ENCODE measurements at places on chromosomes 3 and 15. TPM values are rescaled to one million over a fixed set of nuclear protein-coding genes. Genes with fewer than 3 reads are reported as not detected.

Gene LSAMP
- not detected for total RNA-seq

Gene RBP2
- not detected for total RNA-seq

- DNase-seq: no peak
Measured at GRCh38 chr3:62439176-62439813, 65.9 kb upstream of the FEZF2 start.

DNA sequence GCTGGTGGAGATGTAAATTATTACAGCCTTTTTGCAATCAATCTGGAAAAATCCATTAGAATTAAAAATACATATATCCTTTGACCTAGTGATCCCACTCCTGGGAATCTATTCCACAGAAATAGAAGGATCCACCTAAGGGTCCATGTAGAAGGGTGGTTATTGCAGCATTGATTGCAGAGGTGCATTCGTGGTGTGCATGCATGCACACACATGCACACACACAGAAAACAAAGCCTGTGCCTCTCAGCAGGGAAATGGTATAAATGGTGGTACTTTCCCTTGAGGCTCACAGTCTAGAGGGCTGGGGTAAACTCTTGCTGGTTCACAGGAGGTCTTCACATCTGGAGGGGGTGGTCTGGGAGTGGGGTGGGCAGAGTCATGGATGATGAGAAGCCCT is 19.4 kb upstream of the ADPGK start:
- DNase-seq: no peak

- no peak for DNase-seq
Measured at GRCh38 chr15:100986158-100986896, 67.2 kb downstream of the LRRK1 start.

Gene COL6A5
- total RNA-seq: not detected

DNA sequence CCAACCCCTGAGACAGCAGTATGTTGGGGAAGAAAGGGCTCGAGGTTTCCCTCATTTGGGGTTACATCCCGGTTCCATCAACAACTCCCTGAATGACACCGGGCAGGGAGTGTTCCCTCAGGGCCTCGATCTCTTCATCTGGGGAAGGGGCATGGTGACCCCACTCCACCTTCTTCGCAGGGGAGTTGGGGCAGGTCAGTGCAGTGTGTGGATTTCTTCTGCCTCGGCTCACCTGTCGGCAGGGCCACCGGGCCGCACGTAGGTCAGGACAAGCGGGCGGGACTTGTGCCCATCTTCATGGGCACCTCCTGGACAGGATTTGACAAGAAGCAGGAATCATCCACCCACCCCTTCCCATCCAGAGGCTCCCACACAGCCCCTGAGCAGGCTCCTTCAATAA is 17.4 kb downstream of the GRIP2 start:
- no peak for DNase-seq

DNA sequence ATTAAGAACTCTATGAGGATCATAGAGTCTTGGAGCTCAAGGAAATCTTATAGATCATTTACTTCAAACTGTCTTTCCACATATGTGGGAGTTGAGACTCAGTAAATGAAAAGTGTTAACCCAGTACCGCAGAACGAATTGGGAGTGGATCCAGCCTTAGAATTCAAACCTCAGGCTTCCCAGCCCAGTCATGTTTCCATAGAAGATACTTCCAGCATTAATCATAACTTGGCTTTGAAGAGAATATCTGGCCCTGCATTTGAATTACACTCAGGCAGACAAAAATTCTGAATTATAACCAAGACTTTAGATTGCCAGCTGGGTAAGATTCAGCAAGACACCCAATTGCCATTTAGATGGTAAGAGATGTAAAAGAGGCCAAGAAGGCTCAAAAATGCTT is 972.0 kb downstream of the TUSC7 start:
- no peak for DNase-seq

- DNase-seq: no peak
Measured at GRCh38 chr3:106617276-106617675, 748.5 kb upstream of the CBLB start.

Gene TMEM108
- not detected for total RNA-seq

DNA sequence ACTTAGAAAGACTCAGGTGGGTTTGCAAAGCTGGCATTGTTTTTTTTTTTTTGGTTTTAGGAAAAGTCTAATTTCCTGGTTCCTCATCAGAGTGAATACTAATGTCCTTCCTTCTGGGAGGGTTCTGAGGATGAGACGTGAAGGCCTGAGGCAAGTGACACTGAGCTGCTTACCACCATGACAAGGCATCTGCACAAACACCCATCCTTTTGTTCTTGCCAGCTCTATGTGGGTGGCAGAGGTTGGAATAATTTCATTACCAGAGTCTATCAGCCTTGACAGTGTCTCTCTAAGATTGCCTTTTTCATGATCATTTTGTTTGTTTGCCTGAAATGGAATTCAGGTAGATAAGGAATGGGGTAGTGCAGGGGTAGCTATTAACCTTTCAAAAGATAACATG is 17.1 kb downstream of the RTP4 start:
- DNase-seq: peak; percentile 91

Gene CRABP1
- not detected for total RNA-seq

Gene ZPLD1
- total RNA-seq: not detected

Gene FHIT
- 4.8 TPM for total RNA-seq

- no peak for DNase-seq
Measured at GRCh38 chr3:189322339-189322738, 150.6 kb downstream of the TPRG1 start.

- DNase-seq: no peak
Measured at GRCh38 chr15:79212589-79213157, 69.8 kb upstream of the ANKRD34C start.

Gene GOLGA6B
- not detected for total RNA-seq

Gene C2CD4B
- total RNA-seq: not detected

- DNase-seq: no peak
Measured at GRCh38 chr3:85586018-85586417, 627.2 kb downstream of the CADM2 start.

GRCh38 chr15:67931861-67932260 is 92.0 kb upstream of the RNU6-1 start:
- peak; percentile 58 for DNase-seq

DNA sequence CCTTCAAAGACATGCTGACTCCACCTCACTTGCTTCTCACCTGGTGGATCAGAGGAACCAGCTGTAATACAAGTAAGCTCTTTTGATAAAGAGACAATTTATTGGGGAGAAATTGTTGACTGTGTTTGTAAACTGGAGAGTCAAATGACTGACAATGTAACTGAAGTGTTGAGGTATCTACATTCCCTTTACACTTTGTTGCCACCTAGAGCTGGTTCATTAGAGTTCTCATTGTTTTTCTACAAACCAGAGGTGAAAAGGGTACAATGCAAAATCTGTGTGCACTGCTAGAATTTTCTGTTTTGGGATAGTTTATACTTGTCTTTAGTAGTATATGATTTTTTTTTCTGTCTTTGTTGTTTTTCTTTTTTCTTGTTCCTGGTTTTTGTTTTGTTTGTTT is 8.7 kb upstream of the LRRC58 start:
- DNase-seq: no peak

DNA sequence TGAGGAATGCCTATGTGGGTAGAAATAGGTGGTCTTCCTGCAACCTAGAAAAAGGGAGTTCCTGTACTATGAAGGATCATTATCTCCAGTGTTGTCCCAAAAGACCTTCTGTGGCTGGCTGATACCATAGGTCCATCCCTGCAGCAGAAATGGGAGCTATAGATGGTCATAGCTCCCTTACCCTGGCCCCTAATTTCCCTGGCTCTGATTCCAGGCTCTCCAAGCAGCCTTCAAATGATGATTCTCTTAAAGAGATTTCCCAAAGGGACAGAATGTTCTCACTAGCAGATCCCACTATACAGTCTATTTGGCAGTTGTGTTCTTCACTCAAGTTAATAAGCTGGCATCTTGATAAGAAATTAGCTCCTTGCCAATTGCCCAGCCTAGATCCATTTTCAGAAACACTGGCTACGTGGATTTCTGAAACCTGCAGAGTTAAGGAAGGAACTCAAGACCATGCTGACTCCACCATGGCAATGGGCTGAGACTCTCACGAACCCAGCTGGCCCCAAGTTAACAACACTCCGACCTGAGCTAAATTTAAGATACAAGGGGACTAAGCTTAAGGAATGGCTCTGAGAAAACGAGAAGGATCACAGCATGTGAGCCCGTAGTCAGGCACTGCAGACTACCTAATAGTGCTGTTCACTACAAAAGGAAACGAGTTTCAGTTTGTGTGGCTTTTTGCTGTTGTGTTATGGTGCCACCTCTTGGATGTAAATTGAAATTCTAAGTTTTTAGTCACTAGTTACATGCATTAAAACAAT is 11.4 kb downstream of the C15orf40 start:
- peak; percentile 26 for DNase-seq

DNA sequence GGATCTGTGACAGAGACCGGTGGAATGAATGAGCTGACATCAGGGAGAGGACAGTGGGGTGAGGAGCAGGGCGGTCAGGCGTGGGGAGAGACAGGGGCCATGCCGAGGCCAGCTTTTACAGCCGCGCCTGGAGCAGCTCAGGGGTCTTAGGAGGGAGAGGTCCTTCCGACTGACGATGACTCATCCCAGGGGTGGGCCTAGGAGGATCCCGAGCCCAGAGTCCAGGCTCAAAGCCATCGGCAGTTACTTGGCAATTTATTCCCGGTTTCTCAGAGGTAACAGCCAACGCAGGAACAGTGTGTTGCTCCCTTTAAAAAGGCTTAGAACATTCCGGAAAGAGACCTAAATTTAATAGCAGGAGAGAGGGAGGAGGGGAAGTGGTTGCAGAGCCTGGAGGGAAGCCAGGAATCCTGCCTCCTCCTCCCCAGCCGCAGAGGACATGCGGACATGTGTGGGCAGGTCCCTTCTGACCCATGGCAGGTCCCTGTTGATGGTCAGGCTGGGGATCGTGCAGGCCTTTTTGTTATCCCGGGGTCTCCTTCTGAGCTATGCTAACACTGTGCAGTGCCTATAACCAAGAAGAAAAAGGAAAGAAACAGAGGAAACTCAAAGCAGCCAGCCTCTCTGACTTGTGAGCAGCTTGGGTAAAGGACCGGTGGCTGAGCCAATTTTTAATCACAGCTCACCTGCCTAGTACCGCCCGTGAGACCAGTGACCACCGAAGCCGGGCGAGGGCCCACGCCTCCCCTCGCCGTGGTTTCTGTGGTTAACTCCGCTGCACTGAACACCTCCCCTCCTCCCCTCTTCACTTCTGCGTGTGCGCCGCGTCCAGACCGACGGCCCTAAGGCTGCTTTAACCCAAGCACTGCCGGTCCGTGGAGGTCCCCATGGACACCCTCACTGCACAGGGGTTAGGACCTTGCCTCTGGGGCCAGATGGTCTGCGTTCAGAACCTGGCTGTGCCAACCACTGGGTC is 392.4 kb upstream of the PROK2 start:
- no peak for DNase-seq

Gene MEX3B
- total RNA-seq: 5.5 TPM

- no peak for DNase-seq
Measured at GRCh38 chr3:17775073-17775472, 32.6 kb upstream of the TBC1D5 start.

Gene UTS2B
- total RNA-seq: 8.1 TPM

Gene CSTA
- total RNA-seq: not detected

DNA sequence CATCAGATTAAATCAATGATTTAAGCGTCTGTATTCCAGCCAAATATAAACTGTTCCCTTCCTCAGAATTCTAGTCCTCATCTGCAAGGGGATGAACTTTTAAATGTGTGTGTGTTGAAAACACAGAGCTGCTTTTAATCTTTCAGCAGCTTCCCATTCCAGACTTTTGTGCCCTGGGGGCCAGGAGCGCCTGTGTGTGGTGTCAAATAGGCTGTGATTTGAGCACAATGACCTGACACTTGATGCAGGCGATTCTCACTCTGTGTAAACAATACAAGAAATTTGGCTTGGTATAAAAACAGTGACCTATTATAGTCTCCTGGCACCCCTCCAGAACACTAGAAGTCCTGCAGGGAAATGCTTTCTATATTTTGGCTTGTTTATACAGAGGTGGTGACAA is 274.6 kb upstream of the ROPN1 start:
- peak; percentile 19 for DNase-seq

Gene ATP13A4
- total RNA-seq: not detected

- DNase-seq: no peak
Measured at GRCh38 chr3:191290311-191291025, 38.7 kb upstream of the CCDC50 start.

Gene C3orf20
- not detected for total RNA-seq

Gene BBX
- total RNA-seq: 14.8 TPM

- DNase-seq: peak; percentile 25
Measured at GRCh38 chr3:65526656-65527055, 512.1 kb downstream of the MAGI1 start.

Gene SAMD7
- not detected for total RNA-seq

Gene PEX5L
- total RNA-seq: 15.2 TPM

- DNase-seq: no peak
Measured at GRCh38 chr3:157070678-157070999, 89.3 kb downstream of the CCNL1 start.

Gene SMCO1
- total RNA-seq: not detected

Gene BCL2A1
- total RNA-seq: not detected

DNA sequence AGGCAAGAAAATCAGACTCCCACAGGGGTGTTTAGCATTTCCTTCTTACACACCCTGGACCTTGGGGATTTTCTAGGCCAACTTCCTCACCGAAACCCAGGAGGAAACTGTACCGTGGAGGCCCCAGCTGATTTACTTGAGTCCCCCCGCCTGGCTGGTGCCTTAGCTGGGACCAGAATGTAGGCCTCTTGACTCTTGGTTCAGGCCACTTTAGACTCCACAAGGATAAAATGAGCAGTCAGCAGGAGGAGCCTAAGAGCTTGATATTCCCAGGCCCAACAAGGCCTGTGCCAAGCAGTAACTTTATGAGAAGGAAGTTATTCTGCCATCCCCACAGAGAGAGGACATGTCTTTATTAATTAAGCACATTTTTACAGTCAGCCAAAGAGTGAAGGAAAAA is 4.6 kb upstream of the APBA2 start:
- no peak for DNase-seq

- peak; percentile 68 for DNase-seq
Measured at GRCh38 chr3:168884353-168884903, 779.1 kb downstream of the MECOM start.

DNA sequence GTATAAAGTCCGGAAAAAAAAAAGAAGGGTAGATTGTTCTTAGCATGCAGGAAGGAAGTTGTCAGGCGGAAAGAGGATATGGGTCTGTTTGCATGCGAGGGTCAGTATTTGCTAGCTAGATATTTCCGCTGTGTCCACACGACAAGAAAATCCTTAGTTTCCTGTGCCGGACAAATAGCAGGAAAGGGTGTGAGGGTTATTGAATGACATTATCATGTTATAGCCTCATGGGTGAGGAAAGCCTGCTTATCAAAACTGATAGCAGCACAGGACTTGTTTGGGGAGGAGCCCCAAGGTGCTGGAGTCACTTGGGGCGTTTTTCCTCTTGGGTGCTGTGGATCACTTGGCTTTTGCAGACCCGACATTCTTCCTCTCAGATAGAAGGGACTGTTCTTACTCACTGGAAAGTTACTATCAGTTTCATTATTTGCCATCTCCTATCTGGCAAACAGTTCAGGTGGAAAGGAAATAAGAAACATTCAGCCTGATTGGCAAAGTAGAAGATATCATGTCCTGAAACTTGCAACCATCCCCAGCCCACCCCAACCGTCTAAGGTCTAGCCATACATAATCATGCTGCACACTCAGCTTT is 127.2 kb upstream of the DPH6 start:
- DNase-seq: no peak

Gene CCRL2
- total RNA-seq: not detected

GRCh38 chr3:156509189-156510174 is 45.4 kb downstream of the SSR3 start:
- DNase-seq: peak; percentile 65

Measured in Caki2 (cell line).